ENCODE measurements at places on chromosomes 1 and 21.

DNA sequence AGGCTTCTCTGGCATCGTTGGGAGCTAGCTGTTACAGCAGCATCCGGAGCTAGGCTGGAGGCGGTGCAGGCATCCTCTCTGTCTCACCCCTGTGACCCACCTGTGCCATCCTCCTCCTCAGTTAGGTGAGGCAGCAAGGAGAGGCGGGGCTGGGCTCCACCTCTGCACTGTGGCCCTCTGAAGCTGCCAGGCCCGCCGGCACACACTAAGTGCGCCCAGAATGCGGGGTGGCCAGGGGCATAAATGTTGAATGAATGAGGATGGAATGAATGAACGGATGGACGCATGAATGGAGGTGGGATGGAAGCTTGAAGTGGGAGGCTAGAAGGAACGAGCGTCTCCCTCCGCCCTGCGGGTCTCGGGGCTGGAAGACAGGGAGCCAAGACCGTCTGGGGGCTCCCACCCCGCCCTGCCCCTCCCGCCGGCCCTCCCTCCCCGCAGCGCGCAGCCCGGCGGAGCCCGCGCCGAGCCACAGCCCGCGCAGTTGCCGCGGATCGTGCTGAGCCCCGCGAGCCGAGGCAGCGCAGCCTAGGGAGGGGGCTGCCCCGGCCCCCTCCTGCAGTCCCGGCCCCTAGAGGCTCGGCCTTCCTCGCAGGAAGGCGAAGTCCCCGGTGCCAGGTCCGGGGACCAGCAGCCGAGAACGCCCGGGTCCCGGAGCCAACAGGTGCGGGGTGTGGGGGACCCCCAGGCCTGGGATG is at the start of gene HCRTR1:
HCRTR1 (plus strand) TSS at position 472 of the 698 bp plus-strand sequence. CDS start 1,504 bp downstream, outside the sequence.
- no peak for DNase-seq

GRCh38 chr1:26387447-26387846 is 14.9 kb upstream of the ZNF683 start:
- DNase-seq, result no peak

DNA sequence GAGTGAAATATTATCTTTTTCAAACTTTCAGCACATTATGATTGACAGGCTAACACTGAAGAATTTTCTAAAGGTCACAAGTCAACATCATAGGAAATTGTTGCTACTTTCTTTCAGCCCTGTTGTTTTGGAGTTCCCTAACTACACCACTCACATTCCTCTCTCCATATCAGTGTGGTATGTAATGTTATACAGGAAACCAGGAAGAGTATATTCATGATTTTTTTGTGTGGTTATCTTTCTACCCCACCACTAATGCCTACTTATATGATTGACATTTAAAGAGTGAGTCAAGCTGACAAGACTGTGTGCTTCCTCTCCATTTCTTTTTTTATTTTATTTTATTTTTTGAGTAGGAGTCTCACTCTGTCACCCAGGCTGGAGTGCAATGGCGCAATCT is 47.8 kb upstream of the PRDM2 start:
- DNase-seq, result no peak

GRCh38 chr21:38494703-38495102 is 3.6 kb downstream of the ERG start:
- DNase-seq, result no peak

DNA sequence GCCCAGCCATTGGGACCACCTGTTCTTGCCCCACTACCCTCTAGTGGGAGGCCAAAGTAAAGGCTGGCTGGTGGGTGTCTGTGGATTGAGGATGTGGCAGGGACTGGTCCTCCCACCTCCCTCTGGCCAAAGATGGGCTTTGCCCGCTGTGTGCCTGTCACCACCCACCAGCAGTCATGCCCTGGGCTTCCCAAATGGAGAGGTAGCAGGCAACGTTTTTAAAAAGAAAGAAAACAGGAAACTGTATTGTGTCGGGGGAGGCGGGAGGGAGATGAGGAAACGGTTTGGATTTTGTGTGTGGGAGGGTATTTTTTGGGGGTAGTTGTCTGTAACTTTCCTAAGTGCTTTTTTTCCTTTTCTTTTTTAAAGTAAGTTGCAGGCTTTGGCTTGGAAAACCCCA is 30.1 kb downstream of the SZRD1 start:
- no peak for DNase-seq
